ENCODE measurements at places on chromosomes 4 and X. TPM values are rescaled to one million over a fixed set of nuclear protein-coding genes. Genes with fewer than 3 reads are reported as not detected.

DNA sequence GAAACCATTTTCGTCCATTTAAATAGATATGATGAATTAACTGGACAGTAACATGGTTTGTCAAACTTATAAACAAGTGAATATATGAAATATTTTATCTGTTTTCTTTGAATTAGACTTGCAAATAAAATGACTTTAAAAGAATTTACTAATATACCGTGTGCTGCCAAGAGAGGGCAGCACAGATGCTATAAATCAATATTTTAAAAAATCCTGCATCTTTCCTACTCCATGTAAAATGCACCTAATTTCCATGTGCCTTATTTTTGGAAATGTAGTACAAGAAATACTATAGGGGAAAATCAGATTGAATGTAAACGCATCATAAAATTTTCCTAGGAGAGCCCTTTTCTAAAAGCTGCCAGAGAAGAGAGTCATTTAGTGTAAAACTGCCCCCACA, 62.2 kb downstream of the PRKX start:
- no peak overlapping the region for H3K4me3 ChIP-seq
- peak; percentile 7 for DNase-seq
- no peak overlapping the region for H3K27ac ChIP-seq

RGN gene
- total RNA-seq, result not detected

DNA sequence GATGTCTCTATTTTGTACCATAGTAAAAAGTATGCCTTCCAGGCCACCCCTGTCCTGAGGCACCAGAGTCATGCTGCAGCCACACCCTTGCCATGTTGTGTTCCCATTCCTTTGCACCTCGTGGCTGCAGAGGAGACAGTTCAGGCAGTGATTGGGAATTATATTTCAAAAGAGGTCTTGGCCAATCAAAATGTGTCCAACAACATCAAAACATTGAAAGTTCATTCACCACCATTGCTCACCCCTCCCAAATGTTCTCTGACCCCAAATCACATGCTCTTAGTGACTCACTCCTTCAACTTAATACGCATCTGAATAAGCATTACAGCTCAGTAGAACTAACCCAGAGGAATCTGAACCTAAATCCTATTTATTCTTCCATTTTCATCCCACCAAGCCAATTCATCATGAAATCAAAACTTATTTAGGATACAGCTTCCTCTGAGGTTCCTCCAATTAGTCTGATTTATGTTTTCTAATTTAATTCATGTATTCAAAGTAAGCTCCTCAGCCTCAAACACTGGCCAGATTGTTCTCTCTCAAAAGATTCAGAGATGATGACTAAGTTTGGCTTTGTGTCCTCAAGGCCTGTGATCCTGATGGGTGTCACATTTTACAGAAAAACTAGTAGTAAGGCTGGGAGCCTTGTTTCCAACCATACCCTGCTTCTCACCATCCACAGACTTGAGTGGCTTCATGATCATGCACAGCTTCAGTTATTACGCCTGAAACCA, 323.2 kb upstream of the INTU start:
- no peak for DNase-seq
- H3K27me3 ChIP-seq, result no peaks in the 10 kb centered on the region
- H3K27ac ChIP-seq, result no peak overlapping the region

IL13RA1 gene
- not detected for total RNA-seq

DNA sequence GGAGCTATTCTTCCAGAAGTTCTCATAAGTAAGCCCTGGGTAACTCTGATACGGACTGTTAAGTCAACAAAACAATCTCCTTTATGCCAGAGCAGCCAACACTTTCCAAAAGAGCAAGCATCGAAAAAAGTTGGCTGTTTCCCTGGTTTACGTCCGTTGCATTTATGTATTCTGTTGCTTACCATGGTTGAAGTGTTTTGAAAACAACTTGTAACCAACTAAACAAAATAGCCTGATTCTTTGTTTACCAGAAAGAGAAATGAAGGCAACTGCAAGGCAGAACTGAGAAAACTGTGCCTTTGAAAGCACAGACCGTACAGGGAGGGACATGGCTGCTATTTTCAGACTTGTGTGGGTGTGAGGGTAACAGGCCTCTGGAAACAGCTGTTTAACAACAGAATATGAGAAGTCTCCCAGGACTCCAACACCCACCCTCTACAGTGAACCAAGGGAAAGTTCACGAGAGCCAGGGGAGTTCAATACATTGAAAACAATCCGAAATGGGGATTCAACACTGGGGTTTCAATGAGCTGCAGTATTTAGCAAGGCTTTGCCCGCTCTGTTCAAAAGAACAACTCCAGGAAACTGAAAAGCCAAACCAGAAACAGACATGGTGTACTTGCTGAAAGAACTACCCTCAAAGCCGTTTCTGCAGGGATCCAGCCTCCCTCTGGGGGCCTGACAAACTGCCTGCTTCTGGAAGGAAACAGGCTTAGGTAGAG, 95.8 kb upstream of the EGFL6 start:
- peaks cover 4% of the 10 kb centered on the region for H3K36me3 ChIP-seq
- peaks cover 32% of the 10 kb centered on the region for H3K4me1 ChIP-seq
- no peaks in the 10 kb centered on the region for H3K27me3 ChIP-seq
- H3K4me3 ChIP-seq, result peak overlapping the region; percentile 58
- peak overlapping the region; percentile 96 for H3K27ac ChIP-seq

Data from activated CD4-positive, alpha-beta T cell treated with anti-CD3 and anti-CD28 coated beads, Interleukin-2, amount 10 ng/mL, durations not matched to agents 7 days and 5 days (primary cell).